ENCODE measurements at places on chromosomes 6 and 20.

GRCh38 chr20:3239026-3239866 lies at the start of gene SLC4A11:
TSS of gene SLC4A11 (minus strand) at chr20:3239190. CDS start at chr20:3239137, 53 bp downstream.
- no peak for DNase-seq

DNA sequence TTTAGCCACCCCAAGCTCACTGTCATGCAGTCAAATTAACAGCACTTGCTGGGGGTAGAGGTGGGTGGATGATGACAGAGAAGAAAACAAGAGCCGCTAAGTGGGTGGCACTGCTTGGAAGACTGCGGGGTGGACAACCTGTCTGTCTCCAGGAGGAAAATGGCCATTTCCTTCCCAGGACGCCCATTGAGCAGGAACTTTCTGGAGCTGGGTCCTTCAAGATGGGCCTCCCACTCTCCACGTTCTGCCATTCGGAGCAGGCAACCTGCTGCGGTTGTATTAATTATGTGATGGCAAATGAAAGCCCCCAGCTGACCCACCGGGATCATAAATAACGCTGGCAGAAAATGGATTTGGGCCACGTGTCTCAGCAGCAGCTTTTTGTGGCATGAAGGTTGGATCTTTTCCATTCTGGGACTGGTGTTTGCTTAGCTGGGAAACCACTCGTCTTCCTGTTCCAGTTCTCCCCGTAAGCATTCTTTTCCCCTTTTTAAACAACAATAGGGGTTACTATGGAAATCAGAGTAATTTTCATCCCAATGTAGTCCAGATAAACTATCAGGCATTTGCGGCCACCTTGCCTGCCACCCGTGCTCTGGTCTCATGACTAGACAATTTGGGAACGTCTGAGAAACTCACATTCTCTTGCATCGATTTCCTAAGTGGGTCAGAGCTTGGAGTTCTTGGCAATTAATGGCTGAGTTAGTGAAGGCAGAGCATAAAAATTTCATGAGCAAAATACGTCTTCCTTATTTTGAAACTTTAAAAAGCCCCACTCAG lies 215.5 kb downstream of the ANKRD60 start:
- no peak for DNase-seq

- no peak for DNase-seq
Observed at GRCh38 chr6:20672038-20672437, 137.8 kb downstream of the CDKAL1 start.

DNA sequence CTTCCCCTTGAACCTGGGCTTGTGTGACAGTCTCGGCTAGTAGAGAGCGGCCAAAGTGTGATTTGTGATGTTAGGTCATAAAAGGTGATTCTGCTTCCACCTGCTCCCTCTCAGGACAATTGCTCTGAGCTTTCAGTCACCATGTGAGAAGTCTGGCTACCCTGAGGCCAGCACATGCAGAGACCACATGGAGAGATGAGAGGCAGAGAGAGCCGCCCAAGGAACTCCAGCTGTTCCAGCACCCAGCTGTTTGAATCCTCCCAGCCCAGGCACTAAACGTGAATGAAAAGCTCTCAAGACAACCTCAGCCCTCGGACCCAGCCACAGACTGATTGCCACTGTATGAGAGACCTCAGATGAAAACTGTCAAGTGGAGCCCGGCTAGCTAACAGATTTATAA lies 143.4 kb upstream of the EEF1E1 start:
- DNase-seq: no peak

- no peak for DNase-seq
Observed at GRCh38 chr6:145327586-145327985, 407.7 kb downstream of the EPM2A start.
